ENCODE measurements at places on chromosomes 7 and 10. TPM values are rescaled to one million over a fixed set of nuclear protein-coding genes. Genes with fewer than 3 reads are reported as not detected.
A peak's percentile ranks its signal among the peaks of the same experiment; 100 is the strongest.

GRCh38 chr10:3220853-3221252 lies 48.3 kb upstream of the PITRM1 start:
- H3K36me3 ChIP-seq: no peaks in the 10 kb centered on the region
- DNase-seq: no peak
- H3K27ac ChIP-seq: no peak overlapping the region
- no peak overlapping the region for H3K4me3 ChIP-seq
- H3K27me3 ChIP-seq: peaks cover 10% of the 10 kb centered on the region

DNA sequence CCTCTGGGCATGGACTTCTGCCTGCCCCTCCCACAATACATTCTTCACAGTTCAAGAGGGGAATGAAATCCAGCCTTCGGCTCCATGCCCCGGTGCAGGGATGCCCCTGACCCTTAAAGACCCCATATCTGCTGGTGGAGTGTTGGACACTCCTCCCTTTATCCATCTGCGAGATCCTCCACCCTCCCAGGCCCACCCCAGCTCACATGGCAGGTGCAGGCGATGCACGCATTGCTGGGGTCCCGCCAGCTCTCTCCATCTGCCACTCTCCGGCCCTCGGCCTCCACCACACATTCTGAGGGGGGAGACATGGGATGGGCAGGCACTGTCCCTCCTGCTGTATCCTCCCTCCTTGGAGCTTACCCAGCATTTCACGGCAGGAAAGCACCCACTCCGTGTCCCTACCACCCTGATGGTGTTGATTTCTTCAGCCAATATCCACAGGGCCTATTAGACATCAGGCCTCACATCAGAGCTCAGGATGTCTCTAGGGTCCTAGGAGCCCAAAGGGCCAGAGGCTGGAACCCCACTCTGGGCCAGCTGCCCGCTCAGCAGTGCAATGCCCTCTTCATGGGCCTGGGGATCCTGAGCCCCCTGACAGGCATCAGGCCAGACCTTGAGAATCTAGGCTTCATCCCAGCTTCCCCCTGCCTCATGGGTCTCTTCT lies 18.3 kb downstream of the ATP6V1F start:
- H3K27me3 ChIP-seq: peaks cover 1% of the 10 kb centered on the region
- no peak for DNase-seq
- H3K4me3 ChIP-seq: no peak overlapping the region

DNA sequence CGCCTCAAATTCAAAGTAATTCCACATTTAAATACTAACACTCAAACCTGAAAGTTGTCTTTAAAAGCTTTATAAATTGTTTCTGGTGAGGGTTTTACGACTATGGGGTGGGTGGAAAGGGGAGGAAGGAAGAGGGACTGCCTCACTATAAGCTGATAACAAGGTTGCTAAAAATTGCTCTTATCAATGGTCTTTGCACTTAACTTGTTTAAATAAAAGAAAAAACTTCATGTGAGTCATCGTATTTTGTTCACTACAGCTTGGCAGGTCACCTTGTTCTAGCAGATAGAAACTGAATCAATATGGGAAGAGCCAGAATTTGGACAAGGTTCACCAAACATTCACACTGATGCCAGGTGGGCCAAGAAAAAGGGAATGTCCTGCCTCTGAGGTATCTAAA lies 129.2 kb downstream of the TES start:
- H3K36me3 ChIP-seq: no peaks in the 10 kb centered on the region
- H3K4me1 ChIP-seq: peaks cover 3% of the 10 kb centered on the region
- no peak overlapping the region for H3K27ac ChIP-seq
- H3K4me3 ChIP-seq: no peak overlapping the region

- DNase-seq: no peak
- no peaks in the 10 kb centered on the region for H3K4me1 ChIP-seq
- H3K27ac ChIP-seq: no peak overlapping the region
Observed at GRCh38 chr7:158529181-158530096, 58.2 kb downstream of the PTPRN2 start.

DNA sequence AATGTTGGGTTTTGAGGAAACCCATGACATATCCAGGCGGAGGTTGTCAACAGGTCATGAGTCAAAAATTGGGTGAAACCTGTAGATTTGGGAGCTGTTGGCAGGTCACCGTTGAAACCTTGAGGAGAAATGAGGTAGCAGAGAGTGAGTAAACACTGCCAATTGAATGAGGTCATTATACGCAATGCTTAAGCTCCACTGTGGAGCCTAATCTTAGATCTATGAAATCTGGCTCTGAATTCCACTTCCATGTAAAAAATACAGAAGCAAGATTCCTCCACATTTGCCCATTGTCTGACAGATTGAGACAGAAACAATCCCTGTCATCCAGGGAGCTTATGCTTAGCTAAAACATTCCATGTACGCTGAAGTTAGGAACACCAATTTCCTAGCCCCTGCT lies 76.0 kb upstream of the IL6 start:
- no peak overlapping the region for H3K4me3 ChIP-seq
- H3K27ac ChIP-seq: no peak overlapping the region
- no peak for DNase-seq
- peaks cover 3% of the 10 kb centered on the region for H3K4me1 ChIP-seq
- H3K27me3 ChIP-seq: peaks cover 18% of the 10 kb centered on the region
- peaks cover 8% of the 10 kb centered on the region for H3K36me3 ChIP-seq

DNA sequence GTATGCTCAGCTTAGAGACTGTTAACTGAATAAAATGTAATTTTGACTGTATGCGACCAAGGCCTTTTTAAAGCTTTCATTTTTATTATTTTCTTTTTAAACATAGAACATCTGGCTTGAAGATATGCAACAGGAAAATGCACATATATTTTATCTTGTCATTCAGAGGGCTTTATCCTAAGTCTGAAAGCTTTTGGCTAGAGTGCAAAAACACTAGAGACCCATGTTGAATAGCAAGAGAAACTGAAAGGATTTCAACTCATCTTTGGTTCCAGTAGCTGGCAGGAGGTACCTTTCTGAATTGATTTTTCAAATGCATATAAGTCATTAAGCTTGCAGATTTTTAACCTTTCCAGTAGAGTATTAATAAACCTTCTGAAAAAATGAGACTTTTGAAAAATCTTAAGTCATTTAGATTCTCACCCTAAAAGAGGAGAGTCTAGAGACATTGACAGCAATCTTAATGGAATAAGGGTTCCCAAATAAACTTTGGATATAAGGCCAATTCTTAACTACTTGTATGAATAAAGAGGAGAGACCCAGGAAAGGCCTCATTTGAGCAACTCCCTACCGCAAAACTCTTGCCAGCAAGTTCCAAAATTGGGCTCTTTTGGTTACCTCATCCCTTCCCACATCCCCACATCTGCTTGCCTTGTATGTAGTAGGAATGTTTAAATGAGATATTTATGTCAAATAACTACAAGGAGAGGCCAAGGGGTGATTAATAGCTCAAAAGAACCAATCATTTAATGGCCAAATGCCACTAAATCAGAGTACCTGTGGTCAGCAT lies 454.4 kb downstream of the HTR7 start:
- H3K4me3 ChIP-seq: no peak overlapping the region
- no peaks in the 10 kb centered on the region for H3K27me3 ChIP-seq
- no peak overlapping the region for H3K27ac ChIP-seq
- no peaks in the 10 kb centered on the region for H3K36me3 ChIP-seq
- no peak for DNase-seq

GRCh38 chr7:50614721-50615518 lies 49.7 kb upstream of the DDC start:
- H3K4me1 ChIP-seq: peaks cover 30% of the 10 kb centered on the region
- peak; percentile 25 for DNase-seq
- H3K4me3 ChIP-seq: no peak overlapping the region

- no peaks in the 10 kb centered on the region for H3K4me1 ChIP-seq
- DNase-seq: no peak
- H3K4me3 ChIP-seq: no peak overlapping the region
- H3K36me3 ChIP-seq: no peaks in the 10 kb centered on the region
Observed at GRCh38 chr10:52194191-52194590, 119.9 kb upstream of the DKK1 start.

- no peaks in the 10 kb centered on the region for H3K27me3 ChIP-seq
- no peak overlapping the region for H3K4me3 ChIP-seq
- DNase-seq: no peak
- H3K4me1 ChIP-seq: no peaks in the 10 kb centered on the region
Observed at GRCh38 chr10:59006511-59007306, 169.7 kb upstream of the PHYHIPL start.

- H3K36me3 ChIP-seq: no peaks in the 10 kb centered on the region
- DNase-seq: peak; percentile 66
- no peak overlapping the region for H3K27ac ChIP-seq
Observed at GRCh38 chr10:35635576-35635975, 6.5 kb downstream of the FZD8 start.

DNA sequence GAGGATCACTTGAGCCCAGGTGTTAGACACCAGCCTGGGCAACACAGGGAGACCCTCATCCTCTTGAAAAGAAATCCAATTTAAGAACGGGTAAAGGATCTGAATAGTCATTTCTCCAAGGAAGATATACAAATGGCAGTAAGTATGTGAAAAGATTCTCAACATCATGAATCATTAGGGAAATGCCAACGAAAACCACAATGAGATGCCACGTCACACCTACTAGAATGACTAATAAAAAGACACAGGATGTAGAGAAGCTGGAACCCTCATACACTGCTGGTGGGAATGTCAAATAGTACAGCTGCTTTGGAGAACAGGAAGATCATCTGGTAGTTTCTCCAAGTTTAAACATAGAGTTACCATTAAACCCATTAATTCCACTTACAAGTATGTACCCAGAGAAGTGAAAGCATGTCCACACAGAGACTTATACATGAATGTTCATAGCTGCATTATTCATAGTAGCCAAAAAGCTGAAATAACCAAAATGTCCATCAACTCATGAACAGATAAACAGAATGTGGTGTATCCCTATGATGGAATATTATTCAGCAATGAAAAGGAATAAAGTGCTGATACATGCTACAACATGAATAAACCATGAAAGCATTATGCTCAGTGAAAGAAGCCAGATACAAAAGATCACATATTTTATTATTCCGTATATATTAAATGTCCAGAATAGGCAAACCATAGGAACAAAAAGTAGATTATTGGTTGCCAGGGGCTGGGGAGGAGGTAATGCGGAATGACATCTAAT lies 13.1 kb upstream of the ZMIZ2 start:
- peak; percentile 47 for DNase-seq
- H3K36me3 ChIP-seq: no peaks in the 10 kb centered on the region
- H3K27me3 ChIP-seq: no peaks in the 10 kb centered on the region
- H3K4me3 ChIP-seq: no peak overlapping the region
- H3K27ac ChIP-seq: peak overlapping the region; percentile 31
- H3K4me1 ChIP-seq: peaks cover 10% of the 10 kb centered on the region

DNA sequence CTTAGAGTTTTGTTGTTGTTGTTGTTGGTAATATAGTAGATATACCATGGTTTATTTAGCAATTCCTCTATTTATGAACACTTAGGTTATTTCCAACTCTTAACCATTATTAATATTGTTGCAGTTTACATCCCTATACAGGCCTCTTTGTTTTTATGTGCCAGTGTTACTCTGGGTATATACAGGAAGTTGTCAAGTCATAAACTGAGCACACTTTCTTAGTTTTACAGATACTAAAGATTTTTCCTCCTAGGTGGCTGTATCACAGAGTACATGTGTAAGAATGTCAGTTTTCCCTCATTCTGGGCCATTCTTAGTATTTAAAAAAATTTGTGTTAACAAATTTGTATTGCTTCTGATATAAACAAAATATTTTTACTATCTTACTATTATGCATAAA lies 128.4 kb downstream of the ARL4A start:
- H3K36me3 ChIP-seq: no peaks in the 10 kb centered on the region
- H3K4me3 ChIP-seq: no peak overlapping the region
- no peaks in the 10 kb centered on the region for H3K4me1 ChIP-seq

DNA sequence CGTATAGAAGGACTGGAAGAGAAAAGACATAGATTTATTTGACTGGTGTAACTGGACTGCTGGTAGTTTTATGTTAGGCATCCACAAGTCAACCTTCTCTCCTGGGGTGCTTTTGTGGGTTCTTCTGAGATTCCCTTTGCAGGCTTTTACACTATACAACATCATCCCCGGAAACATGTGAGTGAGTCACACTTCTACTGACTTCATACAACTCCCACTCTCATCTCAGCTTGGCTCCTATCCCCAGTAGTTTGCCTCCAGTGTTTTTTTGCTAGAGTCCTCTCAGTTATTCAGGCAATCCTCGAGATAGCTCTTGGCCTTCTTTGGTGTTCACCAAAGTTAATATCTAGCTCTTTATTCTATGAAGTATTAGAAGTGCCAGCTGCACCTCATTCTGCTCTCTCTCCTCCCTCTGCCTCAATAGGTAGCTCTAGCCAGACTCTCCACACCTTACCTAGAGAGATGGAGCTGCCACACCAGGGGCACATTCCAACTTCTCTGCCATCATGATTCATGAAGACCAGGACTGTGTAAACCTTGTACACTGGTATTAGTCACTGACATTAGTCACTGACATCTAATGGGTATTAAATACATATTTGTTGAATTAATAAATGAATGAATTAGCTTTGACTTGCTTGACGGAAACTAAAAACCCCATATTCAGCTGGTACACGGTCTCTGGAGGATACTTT lies 281.9 kb downstream of the PPP1R3A start:
- no peak for DNase-seq
- no peak overlapping the region for H3K4me3 ChIP-seq
- H3K27me3 ChIP-seq: no peaks in the 10 kb centered on the region
- no peaks in the 10 kb centered on the region for H3K36me3 ChIP-seq
- H3K4me1 ChIP-seq: no peaks in the 10 kb centered on the region

GRCh38 chr10:59829024-59829423 lies 75.8 kb upstream of the MRLN start:
- DNase-seq: no peak
- peaks cover 46% of the 10 kb centered on the region for H3K36me3 ChIP-seq
- peaks cover 21% of the 10 kb centered on the region for H3K4me1 ChIP-seq
- H3K27me3 ChIP-seq: no peaks in the 10 kb centered on the region
- no peak overlapping the region for H3K27ac ChIP-seq
- no peak overlapping the region for H3K4me3 ChIP-seq

- H3K27me3 ChIP-seq: no peaks in the 10 kb centered on the region
- H3K4me1 ChIP-seq: no peaks in the 10 kb centered on the region
- H3K27ac ChIP-seq: no peak overlapping the region
- no peak for DNase-seq
- no peak overlapping the region for H3K4me3 ChIP-seq
Observed at GRCh38 chr10:103224133-103224532, 21.6 kb upstream of the RPEL1 start.

DNA sequence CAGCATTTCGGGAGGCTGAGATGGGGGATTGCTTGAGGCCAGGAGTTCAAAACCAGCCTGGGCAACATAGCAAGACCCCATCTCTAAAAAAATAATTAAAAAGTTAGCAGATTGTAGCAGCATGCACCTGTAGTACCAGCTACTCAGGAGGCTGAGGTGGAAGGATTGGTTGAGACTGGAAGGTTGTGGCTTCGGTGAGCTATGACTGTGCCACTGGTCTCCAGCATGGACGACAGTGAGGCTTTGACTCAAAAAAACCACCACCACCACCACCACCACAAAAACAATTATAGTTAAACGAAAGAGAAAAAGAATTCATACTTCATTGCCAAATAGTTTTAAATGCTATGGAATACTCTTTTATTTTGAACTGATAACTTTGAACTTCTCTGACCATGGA lies 63.4 kb downstream of the VTI1A start:
- no peak overlapping the region for H3K4me3 ChIP-seq
- H3K27me3 ChIP-seq: no peaks in the 10 kb centered on the region
- peaks cover 5% of the 10 kb centered on the region for H3K36me3 ChIP-seq
- peaks cover 3% of the 10 kb centered on the region for H3K4me1 ChIP-seq

GRCh38 chr7:2754086-2754485 lies 66.1 kb downstream of the AMZ1 start:
- no peaks in the 10 kb centered on the region for H3K27me3 ChIP-seq
- H3K4me3 ChIP-seq: no peak overlapping the region
- no peak overlapping the region for H3K27ac ChIP-seq
- peaks cover 8% of the 10 kb centered on the region for H3K36me3 ChIP-seq

Gene STYXL1
- 40.3 TPM for total RNA-seq

Gene NPY4R2
- total RNA-seq: not detected

Gene FGFBP3
- total RNA-seq: 1.4 TPM

Gene ZNF273
- total RNA-seq: 9.7 TPM

Gene NODAL
- not detected for total RNA-seq

Gene HOXA3
- total RNA-seq: not detected

Gene SEMA3E
- total RNA-seq: not detected

Gene RPS24
- total RNA-seq: 1,565 TPM

Gene ASB10
- total RNA-seq: not detected
